CD4-positive, alpha-beta T cell treated with Interleukin-1 beta for 1 hour (primary cell): ENCODE measurements at places on chromosomes 16 and 17.

DNA sequence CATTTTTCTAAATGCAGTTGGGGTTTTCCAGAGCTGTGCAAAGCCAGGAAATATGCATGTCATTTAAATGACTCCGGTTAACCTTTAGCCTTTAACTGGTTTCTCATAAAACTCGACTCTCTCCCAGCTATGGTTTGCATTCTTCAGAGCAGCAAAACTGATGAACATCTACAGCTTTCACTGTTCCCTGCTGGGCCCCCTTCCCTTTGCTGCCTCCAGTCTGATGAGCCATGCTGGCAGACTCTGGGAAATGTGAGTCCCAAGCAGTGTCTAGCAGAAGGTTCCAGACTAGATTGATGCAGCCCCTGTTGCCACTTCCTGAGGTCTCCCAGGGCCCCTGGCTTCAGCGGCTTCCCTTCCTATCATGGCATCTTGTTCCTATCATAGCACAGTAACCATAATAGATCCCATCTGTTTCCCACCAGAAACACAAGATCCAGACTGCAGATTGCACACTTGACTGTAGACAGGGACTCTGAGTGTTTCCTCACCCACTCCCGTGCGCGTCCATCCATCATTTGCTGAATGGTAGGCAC lies 135.4 kb downstream of the CLEC16A start:
- no peak for DNase-seq

DNA sequence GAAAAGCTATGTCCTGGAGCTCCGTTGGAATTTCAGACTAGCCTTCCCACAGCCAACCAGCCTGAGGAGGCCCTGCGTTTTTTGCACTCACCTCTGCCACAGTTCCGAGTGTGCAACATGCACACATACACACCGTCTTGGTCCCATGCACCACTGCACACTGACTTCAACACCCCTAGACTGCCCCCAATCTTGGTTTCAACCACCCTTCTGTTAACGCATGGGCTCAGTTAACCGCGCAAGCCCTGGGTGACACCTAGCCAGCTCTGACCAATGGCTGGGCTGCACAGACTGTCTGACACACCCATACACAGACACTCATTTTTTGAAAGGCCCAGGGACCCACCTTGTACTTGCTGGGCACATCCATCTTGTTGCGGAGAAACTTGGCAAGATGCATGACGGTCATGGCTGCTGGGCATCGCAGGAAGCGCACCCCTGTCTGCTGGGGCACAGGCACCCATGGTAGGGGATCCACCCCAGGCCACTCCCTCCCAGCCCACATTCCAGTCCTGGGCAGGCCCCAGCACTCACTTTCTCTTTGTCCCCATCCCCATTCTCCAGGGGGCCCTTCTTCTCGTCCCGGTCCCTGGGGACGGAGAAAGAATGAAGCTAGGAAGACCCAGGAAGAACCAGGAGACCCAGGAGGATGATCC lies 8.0 kb downstream of the CISD3 start:
- no peak for DNase-seq

DNA sequence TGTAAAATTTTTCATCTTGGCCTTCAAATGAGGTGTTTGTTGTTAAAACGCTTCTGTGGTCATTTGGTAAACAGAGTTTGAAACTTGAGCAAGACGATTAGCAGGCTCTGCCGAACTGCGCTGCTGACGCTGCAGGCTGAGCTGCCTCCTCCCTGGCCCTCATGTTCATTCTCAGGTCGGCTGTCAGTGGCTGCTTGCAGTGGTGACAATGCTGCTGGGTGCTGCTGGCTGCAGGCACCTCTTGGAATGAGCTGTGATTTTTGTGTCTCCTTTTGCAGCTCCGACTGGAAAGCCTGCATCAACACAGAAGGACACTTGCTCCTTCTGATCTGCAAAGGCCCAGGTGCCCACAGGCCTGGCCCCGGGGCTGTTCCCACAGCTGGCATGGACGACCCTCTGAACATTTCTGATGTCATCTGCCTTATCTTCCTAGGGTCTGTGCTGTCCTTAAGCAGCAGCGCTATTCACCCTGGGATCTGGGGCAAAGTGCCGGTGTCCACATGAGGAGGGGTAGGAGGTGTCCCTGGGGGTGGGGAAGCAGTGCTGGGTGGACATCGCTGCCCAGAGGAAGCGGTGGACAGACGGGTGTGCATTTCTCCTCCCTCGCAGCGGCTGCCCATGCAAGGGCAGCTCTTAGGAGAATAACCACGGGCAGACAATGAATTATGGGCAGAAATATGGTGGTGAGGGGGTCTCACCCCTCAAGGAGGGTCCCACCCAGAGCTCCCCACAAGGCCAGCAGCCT lies 23.1 kb upstream of the OSGIN1 start:
- no peak for DNase-seq

DNA sequence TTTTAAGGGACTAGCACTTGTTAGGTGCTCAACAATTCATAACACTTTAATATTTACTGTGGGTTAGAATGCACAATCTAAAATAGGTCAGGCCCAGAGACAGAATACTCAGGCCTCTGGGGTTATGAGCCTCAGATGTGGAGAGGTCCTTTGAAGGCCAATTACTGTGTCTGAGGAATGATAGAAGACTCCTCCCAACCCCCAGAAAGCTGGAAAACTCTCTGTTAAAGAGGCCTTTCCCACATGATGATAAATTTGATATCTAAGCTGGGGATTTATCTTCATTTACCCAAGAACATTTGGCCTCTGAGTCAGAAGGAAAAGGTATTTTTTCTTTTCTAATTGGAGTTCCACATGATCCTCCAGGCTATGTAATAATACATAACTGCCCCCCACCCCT lies 41.1 kb upstream of the MMD start:
- no peak for DNase-seq

DNA sequence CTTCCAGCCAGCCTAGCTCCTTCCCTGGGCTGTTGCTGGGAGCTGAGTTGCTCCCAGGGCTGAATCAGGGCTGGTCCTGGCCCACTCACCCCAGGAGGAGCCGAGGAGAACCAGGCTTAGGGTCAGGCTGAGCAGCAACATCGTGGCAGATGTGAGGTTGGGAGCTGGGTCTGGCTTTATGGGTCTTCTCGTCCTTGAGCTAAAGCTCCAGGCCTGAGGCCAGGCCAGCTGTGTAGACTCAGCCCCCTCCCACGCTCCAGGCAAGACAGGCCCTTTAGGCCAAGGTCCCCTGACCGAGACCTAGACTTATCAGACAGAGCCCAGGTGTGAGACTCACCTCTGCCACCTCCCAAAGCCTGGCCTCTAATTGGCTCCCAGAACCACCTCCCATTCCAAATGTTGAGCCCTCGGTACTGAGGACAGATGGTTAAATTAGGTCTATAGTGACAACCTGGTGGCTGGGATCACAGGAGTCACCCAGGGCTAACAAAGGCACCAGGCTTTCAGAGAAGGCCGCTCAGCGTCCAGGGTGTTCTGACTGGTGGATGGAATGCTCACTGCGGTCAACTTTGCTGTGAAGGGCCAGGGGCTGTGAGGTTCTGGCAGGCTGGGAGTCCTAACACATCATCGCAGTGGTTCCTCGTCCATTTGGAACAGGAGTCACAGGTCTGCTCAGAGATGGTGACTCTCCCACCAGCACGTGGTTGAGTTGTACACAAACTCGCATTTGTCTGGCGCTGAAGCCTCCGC lies at the start of gene CTRL:
TSS of gene CTRL (minus strand) at position 151 of the 750 bp plus-strand sequence. CDS start at position 141, 10 bp downstream.
- no peak for DNase-seq

- peak; percentile 40 for DNase-seq
Observed at GRCh38 chr17:80981062-80981902, 10.4 kb upstream of the CHMP6 start.

- DNase-seq: peak; percentile 10
Observed at GRCh38 chr16:77273-77806, 685 bp upstream of the MPG start.

GRCh38 chr16:54577651-54578128 lies 291.1 kb upstream of the IRX3 start:
- DNase-seq: no peak

DNA sequence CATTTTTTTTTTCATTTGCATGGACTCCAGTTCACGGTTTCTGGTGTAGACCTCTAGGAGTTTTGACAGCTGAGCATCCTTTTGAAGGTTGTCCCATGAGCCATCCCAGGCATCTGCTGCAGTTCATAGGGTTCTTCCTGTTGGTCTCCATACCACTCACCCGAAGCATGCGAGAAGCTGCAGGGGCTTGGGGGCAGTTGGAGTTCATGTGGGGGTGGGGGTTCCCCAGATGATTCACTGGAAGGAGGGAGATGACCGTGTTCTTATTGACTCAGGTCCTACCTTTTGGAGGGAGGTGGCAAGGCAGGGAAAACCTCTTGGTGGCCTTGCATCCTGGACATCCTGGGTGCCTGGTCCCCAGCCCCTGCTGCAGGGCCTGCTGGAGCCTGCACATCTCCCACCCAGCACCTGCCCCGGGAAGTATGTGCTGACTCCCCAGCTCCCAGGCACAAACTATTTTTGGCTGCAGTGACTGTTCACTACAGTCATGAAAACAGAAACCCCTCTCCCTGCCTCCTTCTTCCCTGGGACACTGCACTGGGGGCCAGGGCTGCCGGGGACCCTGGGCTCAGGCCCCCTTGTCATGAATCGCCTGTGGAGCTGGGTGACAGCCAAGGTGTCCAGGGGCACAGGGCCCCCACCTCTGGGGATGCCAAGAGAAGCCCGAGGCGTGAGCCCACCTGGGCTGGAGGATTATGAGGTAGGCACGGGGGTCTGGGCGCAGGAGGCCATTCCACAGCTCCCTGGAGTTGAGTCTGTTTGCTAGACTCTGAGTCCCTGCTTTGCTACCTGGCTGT lies 64.9 kb upstream of the LGALS9 start:
- DNase-seq: no peak

DNA sequence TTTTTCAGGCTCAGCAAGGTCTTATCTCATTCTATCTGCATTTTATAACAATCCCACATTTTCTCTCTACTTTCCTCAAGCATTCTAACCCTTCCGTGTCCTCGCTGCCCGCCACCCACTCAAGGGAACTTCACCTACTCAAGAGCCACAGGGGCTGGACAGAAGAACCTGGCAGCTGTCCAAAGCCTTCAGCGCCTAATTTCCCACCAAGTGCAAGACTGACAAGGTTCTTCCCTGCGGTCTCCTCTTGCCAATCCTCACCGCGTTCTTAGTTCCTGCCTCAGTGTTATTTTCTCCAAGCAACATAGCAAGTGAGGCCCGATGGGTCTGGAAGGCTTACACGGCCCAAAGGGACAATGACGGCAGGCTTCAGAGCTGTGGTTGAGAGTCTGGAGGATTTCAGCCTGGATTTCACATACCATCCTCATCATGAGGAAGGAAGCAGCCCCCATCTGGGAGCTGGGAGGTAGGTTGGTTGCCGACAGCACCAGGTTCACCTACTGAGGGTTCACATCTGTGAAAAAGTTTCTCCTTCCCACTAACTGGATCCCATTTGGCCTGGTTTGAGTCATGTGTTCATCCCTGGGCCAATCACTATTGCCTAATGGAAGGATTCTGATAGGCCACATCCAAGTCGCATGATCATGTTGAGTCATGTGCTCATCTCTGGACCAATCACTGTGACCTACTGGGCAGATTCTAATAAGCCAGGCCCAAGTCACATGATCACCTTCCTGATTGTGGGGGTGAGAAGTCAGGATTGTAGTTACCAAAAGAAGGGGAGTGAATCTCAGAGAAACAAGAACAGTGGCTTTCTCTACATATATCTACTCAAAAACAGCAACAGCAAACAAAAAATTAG lies 108.2 kb downstream of the N4BP1 start:
- no peak for DNase-seq

- DNase-seq: no peak
Observed at GRCh38 chr16:87570938-87571867, 31.1 kb upstream of the JPH3 start.

DNA sequence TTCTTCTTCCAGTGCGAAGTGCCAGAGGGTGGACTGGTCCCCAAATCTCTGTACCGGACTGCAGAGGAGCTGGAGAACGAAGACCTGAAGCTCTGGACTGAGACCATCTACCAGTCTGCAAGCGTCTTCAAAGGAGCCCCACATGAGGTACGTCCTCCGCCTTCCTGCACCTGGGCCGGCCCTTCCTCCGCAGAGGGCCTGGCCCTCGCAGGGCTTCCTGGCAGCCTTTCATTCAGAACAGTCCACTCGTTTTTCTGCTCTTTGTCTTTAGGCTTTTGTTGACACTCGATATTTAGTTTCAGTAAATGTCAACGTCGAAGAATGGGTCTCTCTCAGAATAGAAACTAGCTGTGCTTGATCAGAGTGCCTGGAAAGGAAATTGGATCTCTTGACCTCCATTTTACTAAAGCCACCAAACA lies 68.6 kb downstream of the SEC14L1 start:
- DNase-seq: no peak

- DNase-seq: no peak
Observed at GRCh38 chr16:81639931-81640680, 139.0 kb upstream of the PLCG2 start.

- no peak for DNase-seq
Observed at GRCh38 chr16:75342308-75342811, 90.9 kb upstream of the BCAR1 start.

- no peak for DNase-seq
Observed at GRCh38 chr16:27929818-27930217, 133.7 kb downstream of the GSG1L start.

- DNase-seq: no peak
Observed at GRCh38 chr16:71878911-71879310, 5.1 kb downstream of the ZNF821 start.

DNA sequence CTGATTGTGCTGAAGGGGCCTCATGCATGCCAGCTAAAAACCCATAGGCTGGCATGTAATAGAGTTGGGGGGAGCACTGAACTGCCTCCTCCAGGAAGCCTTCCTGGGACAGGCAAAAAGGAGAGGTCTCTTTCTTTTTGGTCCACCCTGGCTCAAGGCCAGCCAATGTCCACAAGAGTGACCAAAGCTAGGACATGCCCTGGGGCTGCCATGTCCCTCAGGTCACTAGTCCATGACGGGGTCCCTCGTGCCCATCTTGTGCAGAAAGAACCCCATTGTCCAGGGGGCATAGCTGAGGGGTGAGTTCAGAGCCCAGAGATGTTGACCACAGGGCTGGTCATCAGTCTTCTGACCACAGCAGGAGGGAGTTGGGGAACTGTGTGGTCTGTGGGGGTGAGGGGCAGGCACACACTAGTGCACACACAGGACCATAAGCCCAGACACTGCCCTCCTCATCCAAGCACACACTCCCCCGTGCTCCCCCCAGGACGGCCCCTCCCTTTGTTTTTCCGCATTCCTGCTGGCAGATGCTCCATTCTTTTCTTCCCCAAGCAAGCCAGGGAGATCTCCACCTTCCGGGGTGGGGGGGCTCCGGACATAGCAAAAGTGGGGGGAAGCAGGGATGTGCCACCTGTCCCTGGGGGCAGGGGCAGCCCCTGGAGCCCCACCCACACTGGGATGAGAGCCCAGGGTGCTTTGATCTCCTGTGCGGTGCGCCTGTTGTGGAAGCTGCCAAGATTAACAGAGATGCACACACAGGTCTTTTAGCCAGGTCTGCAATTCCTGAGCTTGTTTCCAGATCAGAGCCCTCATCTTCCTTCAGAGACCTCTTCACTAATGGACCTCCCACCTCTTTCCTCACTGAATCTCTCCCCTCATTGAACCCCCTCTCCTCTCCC lies 25.2 kb upstream of the PHB1 start:
- no peak for DNase-seq

- DNase-seq: no peak
Observed at GRCh38 chr17:47665655-47666054, 15.9 kb downstream of the KPNB1 start.

- no peak for DNase-seq
Observed at GRCh38 chr16:19883296-19883965, 1.2 kb downstream of the GPRC5B start.

GRCh38 chr17:44581868-44582267 lies 24.6 kb downstream of the FZD2 start:
- DNase-seq: no peak

GRCh38 chr17:60495260-60495659 lies 30.8 kb downstream of the APPBP2 start:
- DNase-seq: no peak
